ENCODE measurements at places on chromosomes 16 and 17.
A peak's percentile ranks its signal among the peaks of the same experiment; 100 is the strongest.

- DNase-seq: no peak
Observed at GRCh38 chr16:1923299-1924034, 5.3 kb upstream of the HS3ST6 start.

DNA sequence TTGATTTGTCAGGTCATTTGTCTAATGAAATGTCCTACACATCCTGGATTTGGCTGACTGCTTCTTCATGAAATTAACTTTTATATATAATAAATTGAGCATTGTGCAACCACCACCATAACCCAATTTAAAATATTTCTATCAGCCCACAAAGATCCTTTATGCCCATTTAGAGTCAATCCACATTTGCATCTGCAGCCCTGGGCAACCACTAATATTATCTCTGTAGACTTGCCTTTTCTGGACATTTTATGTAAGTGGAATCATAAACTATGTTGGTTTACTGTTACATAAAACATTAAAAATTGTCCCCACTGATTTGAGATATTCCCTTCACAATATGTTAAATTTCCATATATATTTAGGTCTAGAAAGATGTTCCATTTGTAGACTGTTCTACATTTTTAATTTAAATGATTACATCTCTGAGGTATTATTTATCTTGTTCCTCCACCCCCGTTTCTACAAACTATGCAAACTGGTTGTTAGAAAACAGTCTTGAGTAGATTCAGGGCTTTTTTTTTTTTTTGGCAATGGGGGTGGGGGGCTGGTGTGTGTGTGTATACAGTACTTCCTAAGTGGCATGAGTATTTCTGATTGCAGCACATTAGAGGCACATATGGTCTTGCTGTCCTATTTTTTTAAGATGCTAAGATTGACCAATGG, 16.7 kb downstream of the RFWD3 start:
- DNase-seq: no peak

- DNase-seq: no peak
Observed at GRCh38 chr16:67537636-67538591, 9.3 kb downstream of the RIPOR1 start.

DNA sequence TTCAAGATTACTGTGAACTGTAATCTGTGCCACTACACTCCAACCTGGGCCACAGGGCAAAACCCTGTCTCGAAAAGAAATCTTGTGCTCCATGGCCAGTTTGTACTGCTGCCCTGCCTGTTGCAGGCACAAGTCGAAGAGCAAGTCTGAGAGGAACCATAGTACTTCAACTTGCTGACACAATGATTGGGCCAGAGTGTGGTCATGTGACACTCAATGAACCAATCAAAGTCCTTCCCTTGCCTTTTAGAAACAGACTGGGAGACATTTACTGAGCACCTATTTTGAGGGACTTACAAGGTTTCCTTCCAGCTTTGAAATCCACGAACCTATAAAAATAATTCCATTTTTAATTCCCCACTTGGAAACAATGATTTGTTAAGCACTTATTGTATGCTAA, 39.8 kb upstream of the TMC5 start:
- DNase-seq: no peak

DNA sequence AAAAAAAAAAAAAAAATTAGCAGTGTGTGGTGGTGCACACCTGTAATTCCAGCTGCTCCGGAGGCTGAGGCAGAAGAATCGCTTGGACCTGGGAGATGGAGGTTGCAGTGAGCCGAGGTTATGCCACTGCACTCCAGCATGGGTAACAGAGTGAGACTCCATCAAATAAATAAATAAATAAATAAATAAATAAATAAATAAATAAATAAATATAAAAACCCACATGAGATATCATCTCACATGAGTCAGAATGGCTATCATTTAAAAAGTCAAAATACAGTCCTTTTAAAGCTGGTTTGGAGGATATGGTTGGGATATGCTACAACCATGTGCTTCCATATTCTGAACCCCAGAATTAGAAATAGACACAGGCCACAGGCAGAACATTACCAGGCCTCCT, 114.3 kb downstream of the WSCD1 start:
- DNase-seq: no peak

DNA sequence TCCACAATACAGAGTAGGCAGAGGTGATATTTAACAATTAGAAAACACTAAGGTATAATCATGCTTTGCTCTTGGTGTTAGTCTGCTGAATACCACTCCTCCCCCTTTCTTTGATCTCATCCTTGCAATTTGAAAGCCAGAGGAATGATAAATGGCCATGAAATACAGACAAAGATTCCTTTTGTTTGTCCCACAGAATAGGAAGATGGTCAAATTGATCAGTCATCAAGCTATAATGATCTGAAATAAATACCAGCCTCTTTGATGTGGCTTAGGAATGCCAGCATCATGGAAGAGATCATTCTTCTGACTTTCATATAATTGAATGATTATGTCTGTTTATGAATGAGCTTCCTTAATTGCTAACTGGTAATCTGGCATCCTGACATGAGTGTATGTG, 1541.7 kb upstream of the CDH8 start:
- no peak for DNase-seq

DNA sequence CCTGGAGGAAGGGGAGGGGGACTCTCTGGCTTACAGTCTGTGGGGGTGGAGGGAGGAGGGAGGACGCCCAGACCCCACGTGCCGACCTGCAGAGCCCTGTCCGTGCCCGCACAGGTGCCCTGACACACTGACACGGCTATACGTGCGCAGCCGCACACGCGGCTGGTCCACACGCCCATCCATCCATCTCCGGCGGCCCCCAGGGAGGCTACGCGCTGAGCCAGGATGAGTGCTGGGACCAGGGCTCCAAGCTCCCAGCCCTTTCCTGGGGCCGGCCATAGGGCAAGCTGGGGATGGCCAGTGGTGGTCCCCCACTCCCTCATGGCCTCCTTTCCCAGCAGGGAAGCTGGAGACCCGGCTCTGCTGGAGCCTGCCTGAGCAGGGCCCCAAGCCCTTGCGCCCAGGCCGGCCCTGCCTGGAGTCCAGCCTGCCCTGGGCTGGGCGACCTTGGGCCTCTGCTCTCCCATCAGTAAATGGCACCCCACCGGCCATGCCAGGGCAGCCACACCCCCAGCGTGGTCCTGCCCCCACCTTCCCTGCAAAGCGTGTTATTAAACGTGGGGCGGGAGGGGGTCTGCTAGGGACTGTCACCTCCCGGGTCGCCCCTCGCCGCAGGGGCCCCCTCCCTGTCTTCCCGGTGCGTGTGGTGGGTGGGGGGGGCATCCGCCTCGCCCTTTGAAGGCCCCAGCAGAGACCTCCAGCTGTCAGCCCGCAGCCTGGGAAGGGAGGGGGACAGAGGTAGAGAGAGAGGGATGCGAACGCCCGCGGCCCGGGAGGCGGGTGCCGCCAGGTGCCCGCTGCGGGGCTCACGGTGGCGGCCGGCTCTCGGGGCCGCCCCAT, 863 bp downstream of the CASKIN1 start:
- DNase-seq: no peak

DNA sequence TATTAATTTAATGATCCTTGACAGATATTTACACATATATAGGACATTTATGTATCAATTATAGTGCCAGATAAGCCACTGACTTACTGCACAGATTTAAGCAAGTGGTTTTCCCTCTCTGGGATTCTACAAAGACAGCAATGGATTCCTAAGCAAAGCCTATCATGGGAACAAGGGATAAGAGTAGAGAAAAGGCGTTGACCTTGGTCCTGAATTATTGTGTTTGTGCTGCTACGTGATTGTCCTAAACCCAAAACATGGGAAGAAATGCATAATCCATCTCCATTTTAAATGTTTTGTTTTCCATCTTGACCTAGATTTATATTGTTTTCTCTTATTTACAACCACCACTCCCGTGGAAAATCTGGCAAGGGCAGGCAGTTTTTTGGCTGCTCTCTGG, 14.0 kb downstream of the SLFN11 start:
- DNase-seq: no peak

GRCh38 chr16:83494459-83494858, 313.3 kb upstream of the HSBP1 start:
- DNase-seq: no peak

- DNase-seq: no peak
Observed at GRCh38 chr17:74314877-74315276, 11.1 kb upstream of the KIF19 start.

DNA sequence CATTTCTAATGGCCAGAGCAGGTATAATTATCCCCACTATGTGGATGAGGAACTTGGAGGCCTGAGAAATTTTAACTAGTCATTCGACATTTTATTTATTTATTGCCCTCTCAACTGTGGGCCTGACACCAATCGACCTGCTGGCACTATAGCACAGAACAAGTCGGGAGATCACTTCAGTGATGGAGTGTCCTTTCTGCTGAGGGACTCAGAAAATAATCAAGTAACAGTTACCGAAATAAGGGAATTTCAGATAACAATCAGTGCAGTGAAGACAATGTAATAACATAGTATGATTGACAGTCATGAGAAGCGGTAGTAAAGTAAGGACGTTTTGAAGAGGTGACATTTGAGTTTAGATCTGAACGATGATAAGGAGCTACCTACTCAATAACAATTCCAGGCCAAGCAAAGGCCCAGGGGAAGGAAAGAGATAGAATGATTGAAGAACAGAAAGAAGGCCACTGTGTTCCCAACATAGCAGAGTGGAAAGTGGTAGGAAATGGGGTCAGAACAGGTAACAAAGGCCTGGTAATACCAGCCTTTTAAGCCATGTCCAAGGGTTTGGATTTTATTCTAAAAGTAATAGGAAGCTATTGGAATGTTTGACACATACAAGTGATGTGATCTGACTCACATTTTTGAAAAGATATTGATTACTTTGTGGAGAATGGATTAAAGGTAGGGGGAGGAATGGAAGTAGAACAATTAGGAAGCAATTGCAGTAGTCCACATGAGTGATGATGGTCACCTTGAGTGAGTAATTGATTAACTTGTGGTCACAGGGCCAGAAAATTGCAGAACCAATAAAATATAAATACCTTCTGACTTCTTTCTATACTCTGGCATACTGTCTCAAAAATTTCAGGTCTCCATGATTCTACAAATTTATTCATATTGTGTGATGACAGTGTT, 1.4 kb downstream of the STXBP4 start:
- DNase-seq: no peak

- no peak for DNase-seq
Observed at GRCh38 chr17:43976963-43977837, 23.5 kb upstream of the PYY start.

GRCh38 chr16:100989-101388, 23.0 kb downstream of the MPG start:
- no peak for DNase-seq

DNA sequence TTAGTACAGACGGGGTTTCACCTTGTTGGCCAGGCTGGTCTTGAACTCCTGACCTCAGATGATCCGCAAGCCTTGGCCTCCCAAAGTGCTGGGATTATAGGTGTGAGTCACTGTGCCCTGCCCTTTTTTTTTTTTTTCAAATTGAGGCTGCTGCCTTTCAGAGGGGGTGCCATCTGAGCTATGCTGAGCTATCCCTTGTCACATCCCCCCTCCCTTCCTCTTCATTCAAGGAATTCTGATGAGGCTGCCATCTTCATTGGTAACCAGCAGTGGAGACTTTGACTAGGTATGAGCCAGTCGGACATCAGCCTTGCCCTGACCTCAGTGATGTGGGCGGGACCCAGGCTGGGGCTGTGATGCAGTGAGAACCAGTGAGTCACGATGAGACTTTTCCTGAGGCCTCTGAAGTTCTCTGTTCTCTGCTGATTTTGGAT, 24.4 kb upstream of the GPT2 start:
- peak; percentile 71 for DNase-seq

DNA sequence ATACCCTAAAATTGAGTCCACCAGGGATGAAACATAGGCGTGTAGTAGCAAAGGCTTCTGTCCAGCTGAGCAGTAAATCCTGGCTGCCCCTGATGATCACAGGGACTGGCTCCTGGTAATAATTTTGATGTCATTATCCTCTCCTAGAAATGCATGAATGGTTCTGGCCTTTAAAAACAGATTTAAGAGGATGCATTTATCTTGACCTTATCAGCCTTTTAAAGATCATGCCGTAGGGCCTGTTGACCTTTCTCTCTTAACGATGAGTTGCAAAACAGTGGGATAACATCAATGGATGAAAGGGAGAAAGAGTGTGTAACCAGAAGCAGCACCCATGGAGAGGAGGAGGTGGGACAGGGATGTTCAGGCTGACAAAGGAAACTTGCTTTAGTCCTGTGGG, 128.5 kb downstream of the CA10 start:
- DNase-seq: no peak

GRCh38 chr17:1928976-1929375, 96.2 kb downstream of the RTN4RL1 start:
- DNase-seq: no peak

- DNase-seq: no peak
Observed at GRCh38 chr16:48277158-48277557, 29.8 kb upstream of the ABCC11 start.

- DNase-seq: no peak
Observed at GRCh38 chr17:77455111-77455890, 314.5 kb downstream of the SEC14L1 start.

DNA sequence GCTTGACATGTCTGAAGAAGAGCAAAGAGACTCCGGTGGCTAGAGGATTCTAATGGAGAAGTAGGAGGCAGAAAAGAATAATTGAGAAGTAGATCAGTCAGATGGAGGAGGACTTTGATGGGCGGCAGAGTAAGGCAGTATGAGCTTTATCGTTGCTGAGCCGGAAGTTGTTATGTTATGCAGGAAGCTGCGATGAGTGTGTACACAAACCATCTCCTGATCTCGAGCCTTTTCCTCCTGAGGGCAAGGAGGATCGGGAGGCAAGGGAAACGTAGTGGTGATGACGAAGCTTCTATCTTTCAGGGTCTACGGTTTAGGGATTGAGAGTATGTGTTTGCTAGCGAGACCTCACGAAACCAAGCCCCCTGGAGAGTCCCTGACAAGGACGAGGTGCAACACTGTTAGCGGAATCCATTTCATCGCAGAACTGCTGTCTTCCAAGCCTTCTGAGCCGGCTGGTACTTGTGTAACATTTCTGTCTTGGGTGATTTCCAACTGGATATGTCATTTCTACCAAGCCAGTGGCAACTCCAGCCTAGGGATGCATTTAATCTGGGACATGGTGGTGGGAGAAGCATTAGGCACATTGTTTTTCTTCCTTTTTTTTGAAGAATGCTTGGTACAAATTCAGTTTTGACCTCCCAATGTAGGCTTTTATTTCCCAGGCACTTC, 45.5 kb downstream of the RBFOX1 start:
- DNase-seq: no peak

DNA sequence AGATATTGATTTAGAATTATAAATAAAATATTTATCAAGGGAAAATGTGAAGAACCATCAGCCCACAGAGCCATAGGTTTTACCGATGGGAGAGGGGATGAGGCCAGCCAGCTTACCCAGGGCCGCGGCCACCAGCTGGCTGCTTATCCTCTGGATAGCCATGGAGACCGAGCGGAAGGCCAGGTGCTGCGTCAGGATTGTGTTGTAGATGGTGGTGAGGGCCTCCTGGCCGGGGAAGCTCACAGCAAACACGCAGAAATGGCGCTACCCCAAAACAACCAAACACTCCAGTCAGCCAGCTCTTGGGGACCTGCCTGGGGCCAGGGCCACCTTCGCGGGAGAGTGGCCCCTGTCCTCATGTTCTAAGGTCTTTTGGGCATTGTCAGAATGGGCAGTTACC, 97.8 kb downstream of the DNAH17 start:
- DNase-seq: no peak

- DNase-seq: no peak
Observed at GRCh38 chr16:6364846-6365245, 967.8 kb upstream of the RBFOX1 start.

GRCh38 chr17:46766493-46767491, 51.7 kb downstream of the WNT3 start:
- no peak for DNase-seq
